ENCODE measurements at places on chromosomes 2 and 18. TPM values are rescaled to one million over a fixed set of nuclear protein-coding genes. Genes with fewer than 3 reads are reported as not detected.

DNA sequence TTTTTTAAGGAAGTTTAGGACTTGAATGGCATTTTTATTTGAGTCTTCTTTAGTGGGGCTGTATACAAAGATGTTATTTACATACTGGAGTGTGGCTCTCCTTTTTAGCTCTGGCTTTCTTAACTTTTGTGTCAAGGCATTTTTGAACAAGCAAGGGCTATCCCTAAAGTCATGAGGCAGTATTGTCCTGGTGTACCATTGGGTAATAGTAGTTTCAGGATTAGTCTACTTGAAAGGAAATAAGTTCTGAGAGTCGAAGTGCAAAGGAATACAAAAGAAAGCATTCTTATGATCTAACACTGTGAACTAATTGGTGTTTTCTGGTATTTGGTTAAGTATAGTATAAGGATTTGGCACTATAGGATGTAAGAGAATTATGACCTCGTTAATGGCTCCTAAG lies 1.9 kb upstream of the CYP27A1 start:
- DNase-seq = no peak

DNA sequence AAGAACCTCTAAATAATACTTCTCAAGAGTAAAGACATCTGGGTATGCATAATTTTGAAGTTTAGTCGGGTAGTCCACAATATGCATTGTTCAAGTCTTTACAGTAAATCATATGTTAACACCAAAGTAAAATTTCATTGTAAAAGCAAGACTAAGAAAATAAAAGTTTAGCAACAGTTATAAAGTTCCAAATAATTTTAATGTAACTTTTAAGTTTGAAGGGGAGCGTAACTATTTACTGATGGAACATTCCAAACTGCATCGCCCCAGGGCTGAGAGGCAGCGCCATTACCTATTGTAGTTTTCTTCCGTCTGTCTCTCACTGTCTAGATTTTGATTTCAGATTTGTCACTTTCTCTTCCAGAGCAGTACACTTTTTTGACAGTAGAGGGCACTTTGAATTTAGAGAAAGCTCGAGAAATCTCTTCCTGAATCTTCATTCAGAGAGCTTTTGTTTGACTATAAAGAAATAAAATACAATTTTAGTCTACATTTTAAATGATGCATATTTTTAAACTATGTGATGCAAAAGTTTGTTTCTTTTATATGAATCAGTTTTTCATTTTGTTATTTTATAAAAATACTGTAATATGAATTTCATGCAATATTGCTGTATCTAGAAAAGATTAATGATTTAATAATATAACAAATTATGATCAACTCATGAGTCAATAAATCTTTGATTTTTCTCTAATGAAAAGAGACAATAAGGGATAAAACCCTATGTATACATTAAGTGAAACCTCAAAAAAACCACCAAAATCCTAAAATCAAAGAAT lies 389.8 kb downstream of the FIGN start:
- DNase-seq = no peak

- no peak for DNase-seq
Observed at GRCh38 chr2:132758995-132759394, 89.0 kb upstream of the LYPD1 start.

DNA sequence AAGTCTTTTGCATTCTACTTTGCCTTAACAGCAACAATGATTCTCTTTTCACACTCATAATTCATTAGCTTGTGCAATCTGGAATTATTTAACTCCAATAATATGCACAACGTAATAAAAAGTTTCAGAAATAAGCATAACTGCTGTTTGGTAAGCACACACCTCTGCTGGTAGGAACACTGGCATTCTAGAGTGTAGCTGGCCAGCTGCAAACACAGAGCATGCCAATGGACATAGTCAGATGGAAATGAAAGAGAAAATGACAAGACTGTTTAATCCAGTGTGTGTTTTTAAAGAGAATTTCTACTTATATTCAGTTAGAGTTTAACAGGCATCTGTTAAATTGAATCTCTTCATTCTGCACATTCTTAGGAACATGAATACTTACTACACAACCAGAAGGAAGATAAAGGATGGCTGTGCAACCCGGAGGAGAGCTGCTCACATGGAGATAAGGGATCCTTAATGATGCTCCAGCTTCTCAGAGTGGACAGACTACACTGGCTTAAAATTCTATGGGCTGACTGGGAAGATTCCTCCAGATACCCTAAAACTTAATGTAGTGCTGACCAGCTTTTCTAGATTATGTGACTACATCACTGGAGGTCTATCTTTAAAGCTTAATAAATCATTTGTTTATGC lies 94.6 kb upstream of the CHAC2 start:
- DNase-seq = no peak

- no peak for DNase-seq
Observed at GRCh38 chr18:69631281-69631680, 230.6 kb downstream of the DOK6 start.

GRCh38 chr2:186486651-186487647 lies 889 bp downstream of the ZC3H15 start:
- no peak for DNase-seq

- no peak for DNase-seq
Observed at GRCh38 chr18:22113144-22113844, 56.1 kb upstream of the GATA6 start.

DNA sequence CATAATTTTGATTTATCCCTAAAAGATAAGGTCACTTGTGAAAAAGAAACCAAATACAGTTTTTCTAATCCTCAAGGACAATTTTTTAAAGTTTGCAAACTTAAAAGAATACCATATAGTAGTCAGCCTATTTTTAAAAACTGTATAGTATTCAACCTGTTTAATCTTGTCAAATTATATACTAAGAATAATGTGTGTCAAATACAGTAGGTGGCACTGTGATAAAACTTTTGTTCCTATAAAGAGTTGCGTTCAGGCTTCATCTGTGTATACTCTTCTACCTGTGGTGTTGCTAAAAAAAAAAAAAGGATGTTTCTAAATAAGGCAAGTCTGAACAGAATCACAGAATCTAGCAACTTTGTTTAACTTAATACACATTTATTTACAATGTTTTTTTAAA lies 68.6 kb downstream of the CCDC138 start:
- no peak for DNase-seq

DNA sequence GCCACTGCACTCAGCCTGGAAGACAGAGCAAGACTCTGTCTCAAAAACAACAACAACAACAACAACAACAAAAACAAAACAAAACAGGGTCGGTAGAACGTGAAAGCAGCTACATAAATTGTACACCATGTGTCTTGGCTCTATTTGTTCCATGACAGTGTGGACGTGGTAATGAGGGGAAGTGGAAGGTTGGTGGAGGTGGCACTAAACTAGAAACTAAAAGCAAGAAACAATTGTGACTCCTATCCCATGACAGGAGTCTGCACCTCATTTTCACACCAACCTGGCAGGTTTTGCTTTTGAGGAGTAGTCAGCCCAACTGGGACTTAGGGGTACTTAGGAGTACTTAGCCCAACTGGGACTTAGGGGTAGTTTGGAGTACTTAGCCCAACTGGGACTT lies 62.5 kb upstream of the MRPS9 start:
- DNase-seq = no peak

- no peak for DNase-seq
Observed at GRCh38 chr2:100260712-100261620, 61.3 kb downstream of the LONRF2 start.

DNA sequence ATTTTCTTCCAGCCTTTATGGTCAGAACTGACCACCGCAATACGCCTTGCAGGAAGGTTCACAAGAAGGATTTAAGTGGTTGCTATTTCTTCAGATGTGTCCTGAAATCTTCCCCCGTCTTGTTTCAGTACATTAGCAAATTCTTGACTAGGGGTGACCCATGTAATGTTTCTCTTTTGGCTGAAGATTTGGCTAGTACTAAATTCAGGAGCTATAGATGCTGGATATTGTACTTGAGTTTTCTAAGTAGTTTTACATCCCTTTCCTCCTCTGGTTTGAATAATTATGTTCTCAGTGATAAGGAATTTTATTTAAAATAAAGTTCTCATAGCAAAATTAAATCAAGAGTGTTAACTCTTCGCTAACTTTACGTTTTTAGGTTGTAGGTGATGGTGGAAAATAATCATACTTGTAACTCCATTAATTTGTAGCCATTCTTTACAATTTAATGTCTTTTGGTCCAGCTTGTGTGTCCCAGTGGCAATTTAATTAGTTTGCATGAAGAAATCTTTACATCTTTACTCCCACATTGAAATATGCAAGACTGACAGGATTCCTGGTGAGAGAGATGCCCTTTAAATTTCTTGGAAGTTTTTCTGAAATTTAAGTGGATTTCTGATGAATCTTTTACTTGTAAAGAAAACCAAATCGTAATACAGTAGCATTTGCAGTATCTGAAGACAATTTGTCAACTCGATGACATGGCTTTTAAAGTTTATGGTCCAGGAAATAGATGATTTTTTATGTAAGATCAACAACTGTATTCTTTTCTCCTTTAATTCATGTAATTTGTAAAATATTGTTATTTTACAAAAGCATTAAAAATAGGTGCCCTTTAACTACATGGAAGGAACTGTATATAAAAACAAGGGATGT lies 2.8 kb downstream of the PHLPP1 start:
- DNase-seq = no peak

DNA sequence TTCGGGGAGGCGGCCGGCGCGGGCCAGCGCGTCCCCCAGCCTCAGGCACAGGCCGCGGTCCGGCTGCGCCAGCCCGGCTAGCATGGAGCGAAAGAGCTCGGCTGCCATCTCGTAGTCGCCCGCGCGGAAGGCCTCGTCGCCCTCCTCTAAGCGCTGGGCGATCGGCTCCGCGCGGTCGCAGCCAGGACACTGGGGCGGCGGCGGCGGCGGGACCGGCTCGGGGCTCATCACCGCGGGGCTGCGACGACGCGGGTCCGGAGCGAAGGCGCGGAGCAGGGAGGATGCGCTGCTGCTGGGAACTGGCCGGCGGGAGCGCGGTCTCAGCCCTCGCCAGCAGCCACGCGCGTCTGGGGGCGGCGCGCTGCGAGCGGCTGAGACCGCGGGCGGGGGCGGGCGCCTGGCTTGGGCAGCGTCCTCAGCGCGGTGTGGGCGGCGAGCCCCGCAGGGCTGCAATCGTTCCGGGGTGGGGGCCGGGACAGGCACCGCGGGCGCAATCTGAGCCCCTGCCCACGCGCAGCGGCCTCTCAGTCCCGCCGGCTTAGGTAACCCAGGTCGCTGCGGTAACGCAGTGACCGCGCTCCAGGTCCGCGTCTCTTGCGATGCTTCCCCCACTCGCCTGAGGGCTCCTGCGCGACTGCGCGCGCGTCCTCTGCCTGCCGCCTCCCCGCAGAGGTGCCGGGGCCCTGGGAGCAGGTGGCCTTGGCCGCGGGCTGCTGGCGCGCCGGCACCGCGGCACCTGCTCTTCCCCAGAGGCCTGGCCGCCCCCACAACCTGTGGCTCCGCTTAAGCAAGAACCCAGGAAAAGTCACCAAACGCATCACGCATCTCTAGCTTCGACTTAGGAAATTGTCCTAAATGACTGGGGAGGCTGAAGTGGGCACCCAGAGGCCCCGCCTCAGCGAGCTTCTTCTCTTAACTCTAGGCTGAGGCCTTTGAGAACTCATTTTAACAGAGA lies at the start of gene LONRF2:
Gene LONRF2 (minus strand): TSS at position 636 of the 955 bp plus-strand sequence. CDS start 408 bp downstream, at position 228.
- no peak for DNase-seq

DNA sequence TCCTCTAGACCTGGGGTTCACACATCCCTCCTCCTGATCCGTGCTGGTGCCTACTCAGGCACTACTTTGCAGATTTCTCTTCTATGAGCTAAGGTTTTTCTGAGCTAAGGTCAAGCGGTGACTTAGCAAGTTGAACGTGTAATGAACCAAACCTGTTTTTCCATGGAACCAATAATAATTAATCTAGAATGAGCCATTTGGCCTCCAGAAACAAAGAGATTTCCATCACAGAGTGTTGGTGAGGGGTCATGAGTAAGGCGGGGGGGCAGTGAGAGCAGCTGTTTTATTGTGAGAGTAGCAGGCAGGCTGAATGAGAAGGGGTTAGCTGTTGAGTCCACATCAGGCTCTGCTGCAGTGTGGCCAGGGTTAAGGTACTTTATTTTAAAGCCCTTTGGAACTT lies 112.0 kb upstream of the FOSL2 start:
- DNase-seq = no peak

- DNase-seq = no peak
Observed at GRCh38 chr2:168182550-168183249, 64.7 kb downstream of the STK39 start.

DNA sequence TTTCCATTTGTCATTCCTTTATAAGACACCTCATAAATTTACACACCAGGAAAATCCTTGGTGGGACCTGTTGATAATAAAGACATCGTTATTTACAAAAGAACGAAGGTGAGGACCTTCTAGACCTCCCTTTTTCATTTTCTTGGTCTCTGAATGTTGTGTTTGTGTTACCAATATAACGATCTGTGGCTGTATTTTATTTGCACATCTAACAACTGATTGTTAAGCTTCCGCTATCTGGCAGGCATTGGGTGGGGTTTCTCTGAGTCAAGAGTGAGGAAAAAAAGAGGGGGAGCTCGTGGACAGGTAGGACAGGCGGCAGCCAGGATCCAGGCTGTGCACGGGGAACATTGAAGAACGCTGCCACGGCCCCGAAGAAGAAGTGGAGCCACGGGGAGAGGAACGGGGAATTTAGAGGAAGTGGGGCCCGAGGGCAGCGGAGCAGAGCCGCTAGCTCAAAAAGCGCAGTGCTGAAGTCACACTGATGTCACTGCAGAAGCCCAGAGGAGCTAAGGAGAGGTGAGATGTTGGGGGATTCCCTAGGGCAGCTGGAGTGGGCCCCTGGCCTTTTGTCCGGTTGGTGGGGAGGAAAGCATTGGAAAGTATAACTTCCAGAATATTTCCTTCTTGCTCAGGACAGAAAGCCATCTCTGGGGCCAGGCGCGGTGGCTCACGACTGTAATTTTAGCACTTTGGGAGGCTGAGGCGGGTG lies 20.9 kb upstream of the DNMT3A start:
- DNase-seq = peak; percentile 53

DNA sequence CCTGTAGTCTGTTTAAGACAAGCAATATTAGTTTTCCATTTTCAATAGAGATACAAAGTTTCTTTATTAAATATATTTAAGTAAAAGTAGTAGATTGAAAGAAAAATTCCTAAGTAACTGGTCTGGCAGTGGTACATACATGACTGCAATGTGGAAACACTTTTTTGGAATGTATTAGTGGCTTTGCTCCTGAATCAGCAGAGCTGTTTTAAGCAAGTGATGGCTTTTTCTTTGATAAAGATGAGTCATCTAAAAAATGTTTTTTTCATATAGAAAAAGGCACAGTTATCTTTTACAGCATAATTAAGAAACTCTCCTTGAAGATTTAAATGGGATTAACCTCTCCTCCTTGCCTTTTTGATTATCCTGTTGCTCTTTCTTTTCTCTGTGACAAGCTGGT lies 34.9 kb downstream of the KDM3A start:
- no peak for DNase-seq

DNA sequence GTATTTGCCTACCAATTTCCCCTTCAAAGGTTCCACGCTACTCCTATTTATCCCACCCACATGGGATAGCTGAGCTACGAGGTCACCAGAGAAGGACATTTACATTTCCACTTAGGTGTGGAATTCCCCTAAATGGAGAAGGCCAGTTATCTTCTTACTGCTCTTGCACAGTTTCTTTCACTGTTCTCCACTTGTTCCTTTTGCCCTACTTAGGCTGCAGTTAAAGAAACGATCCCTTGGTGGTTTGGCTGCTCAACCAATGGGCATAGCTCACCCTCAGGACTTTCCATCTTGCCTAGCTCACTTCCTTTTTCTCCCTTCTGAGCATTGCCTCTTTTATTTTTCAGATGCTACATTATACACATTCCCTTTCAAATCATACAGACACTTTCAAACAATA lies 11.2 kb upstream of the NABP1 start:
- no peak for DNase-seq

TCF23 gene
- not detected for total RNA-seq

EPB41L3 gene
- 47.0 TPM for total RNA-seq

SH3RF3 gene
- total RNA-seq = 58.8 TPM

ANO7 gene
- total RNA-seq = 1.5 TPM

CTAGE1 gene
- 0.12 TPM for total RNA-seq

NTSR2 gene
- not detected for total RNA-seq

PROM2 gene
- total RNA-seq = 1.7 TPM

SLC1A4 gene
- total RNA-seq = 40.1 TPM

AFF3 gene
- total RNA-seq = 113 TPM

All from chondrocyte (in vitro differentiated cells).